Stimulated activated CD4-positive, alpha-beta T cell treated with anti-CD3 and anti-CD28 coated beads, Interleukin-4, amount 100 ng/mL, for 4 hours (primary cell): ENCODE measurements at places on chromosomes 7 and 10.

GRCh38 chr7:155787171-155787851 lies 25.0 kb downstream of the SHH start:
- DNase-seq: no peak

- no peak for DNase-seq
Measured at GRCh38 chr7:1953199-1954190, 279.2 kb downstream of the MAD1L1 start.

GRCh38 chr10:50231515-50232260 lies 19.6 kb downstream of the ASAH2 start:
- DNase-seq: no peak

DNA sequence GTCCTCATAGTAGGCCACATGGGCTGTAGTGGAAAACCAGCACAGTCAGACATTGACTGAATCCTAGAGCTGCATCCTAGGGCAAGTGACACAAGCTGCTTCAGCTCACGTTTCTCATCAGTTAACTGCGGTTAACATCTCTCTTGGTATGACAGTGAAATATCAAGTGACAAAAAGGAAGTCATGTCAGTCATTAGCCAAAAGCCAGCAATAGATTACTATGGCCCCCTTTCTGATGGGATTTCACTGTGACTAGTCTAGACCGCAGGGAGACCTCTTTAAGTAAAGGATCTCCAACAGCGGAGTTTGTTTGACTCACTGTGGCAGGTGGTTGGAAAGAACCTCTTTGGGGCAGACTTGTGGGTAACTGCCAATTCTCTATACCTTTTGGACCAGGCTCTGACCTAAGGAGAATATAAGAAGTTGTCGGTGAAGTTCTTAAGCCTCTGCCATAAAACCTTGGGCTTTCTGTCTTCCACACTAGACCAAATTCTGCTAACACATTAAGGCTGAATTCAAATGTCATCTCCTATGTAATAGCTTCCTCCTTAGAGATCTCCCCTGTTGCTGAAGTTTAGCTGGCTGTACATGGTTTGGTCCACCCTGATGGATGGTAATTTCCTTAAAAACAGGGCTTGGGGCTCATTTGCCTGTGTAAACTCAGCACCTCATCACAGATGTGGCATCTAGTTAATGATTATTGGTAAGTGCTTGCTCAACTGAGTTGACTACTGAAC lies 115.3 kb downstream of the SGMS1 start:
- DNase-seq: no peak

DNA sequence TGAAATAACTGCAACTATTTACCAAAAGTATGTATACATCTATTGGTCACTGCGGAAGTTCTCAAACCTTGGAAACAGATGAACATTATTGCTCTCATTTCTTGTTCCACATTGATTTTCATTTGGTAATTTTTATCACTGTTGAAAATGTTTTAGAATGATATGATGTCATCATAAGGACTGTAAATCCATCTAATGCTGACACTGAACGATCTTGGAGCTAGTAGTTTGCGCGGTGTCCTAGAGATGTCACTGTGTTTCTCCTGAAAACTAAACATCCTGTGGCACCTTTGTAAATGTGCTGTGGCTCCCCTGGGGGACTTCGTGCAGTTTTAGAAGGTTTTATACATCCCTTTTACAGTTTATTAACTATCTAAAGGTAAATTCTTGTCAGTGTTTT lies 73.5 kb downstream of the DNAJB9 start:
- DNase-seq: no peak

DNA sequence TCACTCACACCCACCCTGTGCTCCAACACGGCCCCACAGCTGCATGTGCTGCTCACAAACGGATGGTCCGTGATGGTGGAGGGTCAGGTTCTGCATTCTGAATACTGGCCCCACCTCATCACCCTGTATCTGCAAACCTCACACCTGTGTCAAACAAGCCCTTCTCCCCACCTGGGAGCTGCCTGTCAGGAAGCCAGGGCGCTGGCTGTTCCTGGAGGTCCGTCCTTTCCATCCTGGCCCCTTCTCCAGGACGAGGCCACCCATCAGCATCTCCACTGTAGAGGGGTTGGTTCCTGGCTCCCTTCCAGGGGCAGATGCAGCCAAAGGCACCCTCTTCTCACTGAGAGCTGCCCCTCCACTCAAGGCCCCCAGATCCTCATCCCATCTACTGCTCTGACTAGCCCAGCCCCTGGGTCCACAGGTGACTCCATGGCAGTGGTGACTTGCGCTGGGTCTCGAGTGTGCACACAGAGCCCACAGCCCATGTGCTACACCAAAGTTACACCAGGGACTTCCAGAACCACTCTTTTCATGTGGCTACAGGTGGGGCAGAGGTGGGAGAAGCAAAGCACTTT lies 229.4 kb downstream of the TNS3 start:
- DNase-seq: no peak

- DNase-seq: no peak
Measured at GRCh38 chr7:42961170-42961569, 29.0 kb downstream of the MRPL32 start.

DNA sequence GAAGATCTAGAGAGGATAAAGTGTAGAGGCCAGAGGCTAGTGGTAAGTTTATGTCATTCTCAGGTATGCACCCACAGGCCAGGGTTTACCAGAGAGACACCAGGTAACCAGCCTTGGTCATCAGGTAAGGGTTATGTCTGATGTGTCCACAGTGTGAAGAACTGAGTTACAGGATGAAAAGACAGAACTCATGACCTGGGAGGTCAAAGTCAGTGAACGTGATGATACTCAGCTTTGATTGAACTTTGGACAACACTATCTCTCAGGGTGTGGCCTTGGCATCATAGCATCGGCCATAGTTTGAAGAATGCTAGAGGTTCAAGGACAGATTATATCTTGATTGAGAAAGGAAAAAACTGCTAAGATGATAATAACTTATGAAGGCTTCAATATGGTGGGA lies 37.5 kb downstream of the MGAM start:
- DNase-seq: no peak

DNA sequence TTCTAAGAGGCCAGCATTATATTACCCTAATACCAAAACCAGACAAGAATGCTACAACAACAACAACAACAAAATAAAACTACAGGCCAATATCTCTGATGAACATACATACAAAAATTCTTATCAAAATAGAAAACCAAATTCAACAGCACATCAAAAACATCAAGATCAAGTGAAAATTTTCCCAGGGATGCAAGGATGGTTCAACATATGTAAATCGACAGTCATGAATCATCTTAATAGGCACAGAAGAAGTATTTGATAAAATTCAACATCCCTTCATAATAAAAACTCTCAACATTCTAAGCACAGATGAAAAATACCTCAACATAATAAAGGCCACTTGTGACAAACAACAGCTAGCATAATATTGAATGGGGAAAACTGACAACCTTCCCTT lies 75.3 kb downstream of the JMJD1C start:
- DNase-seq: no peak

DNA sequence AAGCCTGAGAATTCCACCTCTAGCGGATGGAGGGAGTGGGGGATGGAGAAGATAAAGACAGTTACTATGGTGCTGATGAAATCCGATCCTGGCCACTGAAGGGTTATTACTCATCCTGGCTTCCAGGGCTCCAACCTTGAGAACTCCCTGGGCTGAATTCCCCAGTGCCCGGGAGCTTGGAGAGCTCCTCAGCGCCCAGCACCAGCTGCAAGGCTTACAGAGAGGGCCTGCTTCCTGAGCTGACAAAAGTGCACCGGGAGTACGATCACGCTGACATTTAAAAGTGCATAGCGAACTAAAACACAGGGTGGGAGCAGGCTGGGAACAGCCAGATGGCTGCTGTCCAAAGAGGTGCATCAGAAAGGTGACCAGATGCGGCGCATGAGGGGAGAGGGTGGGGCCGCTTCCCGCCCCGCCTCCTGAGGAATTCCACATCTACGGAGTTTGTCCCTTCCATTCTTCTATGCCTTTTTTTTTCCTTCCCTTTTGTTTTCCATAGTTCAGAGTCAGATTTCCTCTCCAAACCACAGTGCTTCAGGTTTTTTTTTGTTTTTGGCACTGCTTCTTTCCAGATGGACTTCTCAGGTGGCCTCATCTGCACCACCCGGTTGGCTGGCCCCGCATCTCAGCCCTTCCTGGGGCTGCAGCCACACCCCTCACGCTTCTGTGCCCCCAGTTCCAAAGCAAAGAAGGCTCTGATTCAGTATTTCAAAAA lies 62.4 kb upstream of the MKRN1 start:
- no peak for DNase-seq

DNA sequence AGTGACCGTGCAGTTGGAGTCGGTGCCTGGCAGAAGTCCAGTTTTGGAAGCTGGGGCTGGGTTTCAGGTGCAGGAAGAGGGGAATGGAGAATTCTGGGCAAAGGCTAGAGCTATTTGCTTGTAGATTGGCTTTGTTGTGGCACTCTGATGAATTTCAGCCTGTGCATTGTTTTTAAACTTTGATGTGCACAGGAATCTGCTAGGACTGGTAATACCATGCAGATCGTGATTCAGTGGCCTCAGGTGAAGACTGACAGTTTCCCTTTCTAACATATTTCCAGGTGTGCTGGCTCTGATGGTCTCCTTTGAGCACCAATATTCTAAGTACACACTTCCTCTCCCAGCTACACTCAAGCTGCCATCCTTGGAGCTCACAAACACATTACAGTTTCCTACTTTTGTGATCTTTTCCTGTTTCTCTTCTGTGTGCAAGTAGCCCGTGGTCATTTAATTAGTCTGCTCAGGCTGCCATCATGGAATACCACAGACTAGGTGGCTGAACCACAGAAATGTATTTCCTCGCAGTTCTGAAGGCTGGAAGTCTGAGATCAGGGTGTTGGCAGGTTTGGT lies 55.6 kb downstream of the NOC3L start:
- no peak for DNase-seq

GRCh38 chr10:112946649-112947048 lies 3.4 kb upstream of the TCF7L2 start:
- no peak for DNase-seq

GRCh38 chr10:85558533-85558932 lies 808.1 kb downstream of the GRID1 start:
- DNase-seq: no peak

DNA sequence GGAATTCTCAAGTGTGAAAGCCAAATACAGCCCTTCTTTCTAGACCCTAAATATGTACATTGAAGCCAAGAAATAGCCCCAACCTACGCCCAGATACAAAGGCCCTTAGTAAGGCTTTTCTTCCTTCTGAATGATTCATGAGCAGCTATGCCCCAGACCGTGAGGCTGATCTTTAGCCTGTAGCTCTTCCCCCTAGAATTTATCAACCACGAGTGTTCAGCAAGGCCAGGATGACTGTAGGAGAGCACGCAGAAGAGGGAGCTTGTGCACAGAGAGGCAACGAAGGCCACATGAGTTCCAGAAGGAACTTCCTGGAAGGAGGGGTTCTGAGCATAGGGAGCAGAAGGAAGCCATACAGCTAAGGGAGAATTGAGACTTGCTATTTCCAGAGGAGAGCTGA lies 53.0 kb upstream of the HABP2 start:
- DNase-seq: no peak

DNA sequence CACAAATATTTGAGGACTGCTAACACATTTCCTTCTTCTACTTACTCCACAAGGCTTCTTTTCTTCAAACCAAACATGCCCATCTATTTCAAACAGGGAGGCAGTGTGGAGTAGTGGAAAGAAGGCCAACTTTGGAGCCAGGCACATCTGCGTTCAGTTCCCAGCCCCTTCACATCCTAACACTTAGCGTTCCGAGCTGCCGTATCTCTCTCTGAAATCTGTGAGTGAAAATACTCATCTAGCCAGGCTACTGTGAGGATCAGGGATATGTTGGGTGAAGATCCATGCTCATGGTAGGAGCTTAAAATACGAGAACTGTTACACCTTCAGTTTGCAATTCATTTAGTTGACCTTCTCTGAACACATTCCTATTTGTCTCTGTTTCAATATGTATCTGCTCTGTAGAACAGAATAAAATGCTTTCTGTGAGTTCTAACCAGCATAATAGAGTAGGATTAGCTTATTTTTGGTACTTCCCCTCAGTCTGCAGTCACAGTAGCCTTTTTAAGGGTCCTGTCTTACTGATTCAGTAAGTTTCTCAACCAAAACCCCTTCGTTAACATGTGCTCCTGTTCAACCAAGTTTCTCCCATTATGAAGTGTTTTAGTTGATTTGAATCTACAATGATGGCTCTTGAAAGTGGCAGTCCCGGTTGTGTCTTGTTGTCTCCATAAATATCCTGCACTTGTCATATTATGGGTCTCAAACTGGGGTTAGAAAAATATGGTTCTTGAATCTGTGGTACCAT lies 3.3 kb upstream of the MEST start:
- DNase-seq: no peak

DNA sequence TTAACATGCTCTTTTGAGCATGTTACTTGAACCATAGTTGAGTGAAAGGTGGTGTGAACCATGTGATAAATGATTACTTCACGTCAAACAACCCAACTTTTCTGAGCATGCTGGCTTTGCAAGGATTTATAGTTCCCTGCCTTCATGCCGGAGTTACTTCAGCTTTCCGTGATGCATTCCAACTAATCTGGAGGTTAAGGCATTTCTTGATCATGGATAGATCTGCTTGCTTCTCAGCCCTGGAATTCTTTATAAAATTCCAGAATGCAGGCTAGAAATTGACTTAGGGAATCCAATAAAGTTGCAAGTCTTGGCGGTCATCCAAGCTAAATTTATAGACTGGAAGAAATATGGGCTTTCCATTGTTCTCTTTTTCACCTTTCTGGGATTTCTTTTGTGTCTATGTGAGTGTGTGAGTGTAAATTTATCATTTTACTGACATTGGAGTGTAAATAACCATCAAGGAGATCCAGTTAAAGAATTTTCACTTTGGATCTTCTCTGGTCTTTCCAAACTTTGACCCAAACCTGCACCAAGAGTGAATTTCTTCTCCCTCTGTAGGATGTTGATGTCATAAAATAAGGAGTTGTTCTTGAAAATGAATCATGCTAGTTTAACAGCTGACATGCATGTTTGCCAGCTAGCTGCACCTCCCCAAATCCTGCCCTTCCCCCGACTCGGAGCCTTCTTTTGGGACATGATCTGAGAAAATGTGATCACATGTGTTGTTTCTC lies 289.0 kb downstream of the TWIST1 start:
- DNase-seq: no peak

- DNase-seq: no peak
Measured at GRCh38 chr7:44105832-44106231, 1.7 kb downstream of the AEBP1 start.

DNA sequence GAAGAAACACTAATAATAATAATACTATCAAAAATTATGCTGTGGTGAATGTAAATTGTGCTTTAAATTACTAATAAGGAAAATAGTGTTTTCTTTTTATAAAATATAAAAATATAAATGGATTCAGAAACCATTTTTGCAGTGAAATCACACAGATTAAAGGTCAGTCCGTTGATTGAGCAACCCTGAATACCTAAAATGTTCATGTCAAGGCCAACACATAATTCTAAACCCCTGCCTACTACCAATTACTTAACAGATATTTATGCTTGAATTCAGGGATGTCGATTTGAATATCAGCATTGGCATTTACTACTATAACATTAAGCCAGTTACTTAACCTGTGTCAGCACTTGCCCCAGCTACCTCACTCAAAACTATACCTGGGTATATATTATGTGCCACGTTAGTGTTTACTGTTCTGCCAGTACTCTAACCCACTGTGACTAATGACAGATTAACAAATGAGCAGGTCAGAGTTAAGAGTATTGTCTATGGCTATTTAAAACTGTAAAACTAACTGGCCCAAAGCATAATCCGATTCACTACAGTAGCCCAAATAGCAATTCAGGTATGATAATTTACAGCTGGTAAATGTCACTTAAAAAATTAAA lies 165.0 kb downstream of the KMT2E start:
- no peak for DNase-seq

GRCh38 chr10:51876503-51876902 lies 177.1 kb upstream of the CSTF2T start:
- no peak for DNase-seq
